ENCODE measurements at places on chromosomes 2 and 18.

DNA sequence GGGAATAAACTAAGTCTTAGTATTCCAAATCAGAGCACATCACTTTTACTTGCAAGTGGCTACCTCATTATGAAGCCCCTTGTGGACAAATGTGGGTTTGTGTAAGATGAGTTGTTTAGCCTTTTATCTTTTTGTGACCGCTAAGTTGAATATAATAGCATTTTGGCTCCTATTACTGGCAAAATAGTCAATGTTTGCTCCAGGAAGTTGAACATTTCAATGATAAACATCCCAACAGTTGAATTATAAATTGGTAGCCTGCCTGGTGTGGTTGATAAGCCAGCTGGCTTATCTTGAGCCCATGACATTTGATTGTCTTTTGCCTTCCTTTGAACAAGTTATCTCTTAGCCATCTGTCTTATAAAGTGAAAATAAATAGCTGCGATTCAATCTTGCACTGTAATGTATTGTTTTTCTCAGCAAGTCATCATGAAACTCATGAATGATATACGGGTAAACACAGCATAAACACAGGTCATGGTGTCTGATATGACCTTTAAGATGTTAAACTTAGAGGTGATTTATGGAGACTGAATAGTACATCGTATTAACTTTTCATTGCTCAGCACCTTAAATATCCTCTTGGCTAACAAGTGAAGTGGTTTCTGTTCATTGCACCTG, 338.4 kb downstream of the SOCS6 start:
- DNase-seq = no peak

- no peak for DNase-seq
Measured at GRCh38 chr2:240480834-240481623, 45.6 kb downstream of the GPC1 start.

- DNase-seq = no peak
Measured at GRCh38 chr2:160464017-160464416, 29.6 kb downstream of the RBMS1 start.

DNA sequence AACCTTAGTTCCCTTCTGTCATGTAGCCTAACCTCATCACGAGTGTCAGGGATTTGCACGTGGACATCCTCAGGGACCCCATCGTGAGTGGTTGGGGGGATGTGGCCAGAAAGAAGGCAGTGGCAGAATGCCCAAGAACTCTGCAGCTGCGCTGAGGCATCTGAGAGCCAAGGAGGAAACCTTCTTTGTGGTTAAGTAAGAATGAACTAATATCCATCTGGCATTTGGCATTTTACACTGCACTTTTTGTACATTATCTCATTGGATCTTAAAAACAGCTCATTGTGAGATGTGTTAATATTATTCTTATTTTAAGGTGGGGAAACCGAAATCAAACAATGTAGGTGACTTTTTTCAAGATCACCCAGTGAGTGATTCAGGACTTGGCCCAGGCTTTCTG, 32.6 kb upstream of the APCDD1 start:
- DNase-seq = no peak

DNA sequence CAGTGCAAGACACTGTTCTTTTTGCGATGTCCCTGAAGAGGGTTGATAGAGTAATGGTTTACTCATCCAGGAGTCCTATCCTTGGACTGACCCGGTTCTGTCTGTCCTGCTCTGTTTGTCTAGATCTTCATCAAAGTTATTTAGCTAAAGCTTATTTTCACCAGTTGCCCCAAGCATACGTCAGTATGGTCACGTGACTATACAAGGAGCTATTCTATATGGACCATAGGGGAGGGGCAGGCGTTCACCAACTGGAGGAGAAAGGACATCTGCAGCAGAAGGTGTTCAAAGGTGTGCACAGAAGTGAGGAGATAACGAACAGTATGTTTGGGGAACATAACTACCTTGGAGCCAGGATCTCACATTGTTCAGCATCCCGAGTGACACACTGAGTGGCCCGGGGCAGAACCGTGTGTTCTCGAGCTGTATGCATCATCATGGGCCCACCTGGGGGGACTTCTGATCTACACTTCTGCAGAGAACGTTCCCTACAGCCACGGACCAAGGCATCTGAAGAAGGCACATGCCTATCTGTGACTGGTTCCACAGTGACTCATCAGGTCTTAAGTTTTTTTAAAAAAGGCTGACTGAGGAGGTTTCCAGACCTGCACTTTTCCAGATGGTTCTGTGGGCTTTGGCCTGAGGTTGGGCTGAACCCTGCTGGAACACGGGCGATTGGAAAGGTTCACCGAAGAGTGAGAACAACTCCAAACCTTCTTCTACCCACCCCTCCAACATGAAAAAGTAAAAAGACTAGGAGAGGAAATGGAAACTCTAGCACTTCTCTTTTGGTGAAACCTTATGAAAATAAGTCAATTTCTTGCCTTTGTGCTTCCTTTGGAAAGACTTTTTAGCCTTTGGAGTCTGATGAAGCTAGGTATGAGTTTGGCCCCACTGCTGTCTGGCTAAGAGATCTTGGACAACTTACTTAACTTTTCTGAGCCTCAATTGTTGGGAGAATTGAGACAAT, 68.6 kb upstream of the YWHAQ start:
- no peak for DNase-seq

DNA sequence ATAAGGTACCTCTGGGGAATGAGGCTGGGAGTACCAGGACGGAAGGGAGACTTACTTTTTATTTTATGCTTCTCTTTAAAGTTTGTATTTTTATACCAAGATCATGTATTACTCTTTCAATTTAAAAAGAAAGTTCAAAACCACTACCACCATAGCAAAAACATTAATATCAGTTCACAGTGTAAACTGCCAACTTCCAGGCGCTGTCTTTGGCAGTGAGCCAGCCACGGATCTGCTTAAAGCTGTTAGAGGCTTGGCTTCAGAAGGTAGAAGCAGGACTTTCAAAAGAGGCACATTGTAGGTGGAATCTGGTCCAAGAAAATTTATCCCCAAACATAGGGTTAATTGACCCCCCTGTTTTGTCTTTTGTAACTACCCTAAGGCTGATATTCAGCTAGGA, 74.8 kb downstream of the B3GNT2 start:
- peak; percentile 6 for DNase-seq

Data from DMS153 (cell line).